ENCODE measurements at places on chromosomes 6 and 20.

DNA sequence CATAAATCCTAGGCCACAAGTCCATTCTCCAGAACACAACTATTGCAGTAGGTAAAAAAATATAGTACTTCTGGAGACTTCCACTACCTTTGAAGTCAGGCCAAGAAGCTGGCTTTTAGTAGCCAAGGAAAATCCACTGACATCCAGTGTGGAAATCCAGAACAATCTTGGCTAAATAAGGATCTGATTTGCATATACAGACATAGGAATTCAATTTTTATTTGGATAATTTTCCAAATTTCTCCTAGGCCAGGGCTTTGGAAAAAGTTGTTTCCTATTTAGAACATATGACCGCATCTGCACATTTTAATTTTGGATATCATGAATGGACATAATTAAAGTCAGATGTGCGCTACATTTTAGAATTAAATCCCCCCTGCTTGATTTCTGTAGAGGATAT is 100.2 kb downstream of the BCAS1 start:
- no peak for DNase-seq

GRCh38 chr6:15800841-15801617 is 138.2 kb upstream of the DTNBP1 start:
- DNase-seq: no peak

DNA sequence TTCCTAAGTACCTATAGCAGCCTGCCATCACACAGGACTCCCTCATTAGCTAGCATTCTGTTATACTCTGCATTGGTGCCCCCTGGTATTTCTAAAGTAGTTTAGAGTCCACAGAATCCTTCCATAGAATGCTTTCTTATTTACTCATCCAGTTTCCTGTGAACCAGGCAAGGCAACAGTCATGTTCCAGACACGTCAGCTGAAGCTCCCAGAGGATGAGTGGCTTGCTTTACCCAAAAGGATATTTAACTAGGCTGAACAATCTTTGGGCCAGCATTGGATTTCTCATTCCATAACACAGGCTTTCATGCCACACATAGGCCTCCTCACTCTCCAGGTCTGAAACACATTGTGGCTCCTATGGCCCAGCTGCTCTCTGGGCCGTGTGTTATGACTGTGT is 203.8 kb upstream of the MAP3K7 start:
- DNase-seq: no peak

- DNase-seq: peak; percentile 25
These were observed 159.7 kb upstream of the RPS6KA2 start for GRCh38 chr6:166786704-166787293.

DNA sequence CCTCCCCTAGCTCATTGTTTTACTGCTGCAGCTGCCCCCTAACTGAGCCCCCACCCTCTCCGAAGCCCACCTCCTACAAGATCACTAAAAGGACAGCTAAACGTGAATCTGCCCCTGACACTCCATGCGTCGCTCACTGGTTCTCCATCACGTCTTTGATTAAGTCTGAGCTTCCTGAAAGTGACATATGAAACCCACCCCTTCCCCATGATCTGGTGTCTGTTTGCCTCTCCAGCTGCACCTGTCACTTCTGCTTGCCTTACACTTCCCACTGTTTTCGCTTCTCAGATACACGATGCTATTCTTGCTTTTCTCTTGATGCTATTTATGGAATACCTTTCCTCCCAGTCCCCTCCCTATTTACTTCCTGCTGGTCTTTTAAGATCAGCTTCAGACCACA is 8.0 kb upstream of the PERP start:
- no peak for DNase-seq

Data from ELF-1 (cell line).